ENCODE measurements at places on chromosomes 16 and 17.
A peak's percentile ranks its signal among the peaks of the same experiment; 100 is the strongest.

DNA sequence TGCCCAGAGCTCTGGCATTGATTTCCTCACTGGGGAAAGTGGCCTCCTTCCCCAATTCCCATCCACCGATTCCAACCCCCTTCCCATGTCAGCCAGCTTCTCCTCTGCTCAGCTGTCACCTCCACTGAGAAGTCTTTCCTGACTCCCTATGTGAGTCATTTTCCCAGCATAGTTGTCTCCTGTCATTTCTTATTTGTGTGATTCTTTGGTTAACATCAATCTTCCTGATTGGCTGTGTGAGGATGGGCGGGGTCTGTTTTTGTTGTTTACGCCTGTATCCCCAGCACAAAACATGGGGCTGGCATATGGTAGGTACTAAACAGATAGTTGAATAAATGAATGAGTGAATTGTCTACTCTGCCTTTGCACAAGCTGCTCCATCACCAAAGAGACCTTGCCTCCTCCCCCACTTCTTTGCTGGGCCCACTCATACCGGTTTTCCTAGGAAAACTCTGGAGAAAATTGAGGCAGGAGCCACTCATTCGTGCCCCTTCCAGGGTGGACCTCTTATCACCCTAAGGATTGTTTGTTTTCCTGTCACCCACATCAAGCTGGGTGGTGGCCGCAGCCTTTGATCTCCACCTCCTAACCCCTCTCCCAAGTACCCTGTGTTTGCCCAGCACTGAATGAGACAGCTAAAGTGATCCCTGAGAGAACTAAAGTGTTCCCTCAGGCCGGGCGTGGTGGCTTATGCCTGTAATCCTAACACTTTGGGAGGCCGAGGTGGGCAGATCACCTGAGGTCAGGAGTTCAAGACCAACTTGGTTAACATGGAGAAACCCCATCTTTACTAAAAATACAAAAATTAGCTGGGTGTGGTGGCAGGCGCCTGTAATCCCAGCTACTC is 1.2 kb upstream of the GRB7 start:
- peak; percentile 35 for DNase-seq

- DNase-seq: no peak
These were observed 2.5 kb upstream of the MT1X start for GRCh38 chr16:56679818-56680217.

GRCh38 chr16:2295056-2295798 is 27.3 kb upstream of the RNPS1 start:
- DNase-seq: no peak

- DNase-seq: no peak
These were observed 56.1 kb upstream of the MED9 start for GRCh38 chr17:17420561-17421269.

DNA sequence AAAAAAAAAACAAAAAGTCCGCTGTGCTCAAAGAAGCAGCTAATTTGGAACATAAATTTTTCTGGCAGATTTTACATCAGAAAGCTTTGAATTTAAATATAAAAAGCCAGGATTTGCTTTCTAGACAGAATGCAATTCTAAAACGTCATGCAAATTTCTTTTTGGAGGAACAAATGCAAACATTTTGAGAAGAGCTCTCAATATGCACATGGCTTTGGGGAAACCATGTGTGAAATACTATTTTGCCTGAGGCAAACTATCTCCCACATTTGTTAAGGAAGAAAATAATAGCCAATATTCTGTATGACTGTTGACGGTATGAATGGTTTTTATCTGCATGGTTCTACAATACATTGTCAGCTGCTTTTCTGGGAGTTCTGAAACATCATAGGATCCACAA is 320.0 kb upstream of the PSMD7 start:
- DNase-seq: no peak

- DNase-seq: no peak
These were observed 107.7 kb downstream of the SEC14L1 start for GRCh38 chr17:77248216-77249114.

GRCh38 chr16:85947230-85948137 is 48.5 kb downstream of the IRF8 start:
- no peak for DNase-seq

- DNase-seq: no peak
These were observed 7.6 kb upstream of the TNRC6A start for GRCh38 chr16:24721830-24722238.

- DNase-seq: no peak
These were observed 13.0 kb downstream of the PCTP start for GRCh38 chr17:55763856-55764255.

DNA sequence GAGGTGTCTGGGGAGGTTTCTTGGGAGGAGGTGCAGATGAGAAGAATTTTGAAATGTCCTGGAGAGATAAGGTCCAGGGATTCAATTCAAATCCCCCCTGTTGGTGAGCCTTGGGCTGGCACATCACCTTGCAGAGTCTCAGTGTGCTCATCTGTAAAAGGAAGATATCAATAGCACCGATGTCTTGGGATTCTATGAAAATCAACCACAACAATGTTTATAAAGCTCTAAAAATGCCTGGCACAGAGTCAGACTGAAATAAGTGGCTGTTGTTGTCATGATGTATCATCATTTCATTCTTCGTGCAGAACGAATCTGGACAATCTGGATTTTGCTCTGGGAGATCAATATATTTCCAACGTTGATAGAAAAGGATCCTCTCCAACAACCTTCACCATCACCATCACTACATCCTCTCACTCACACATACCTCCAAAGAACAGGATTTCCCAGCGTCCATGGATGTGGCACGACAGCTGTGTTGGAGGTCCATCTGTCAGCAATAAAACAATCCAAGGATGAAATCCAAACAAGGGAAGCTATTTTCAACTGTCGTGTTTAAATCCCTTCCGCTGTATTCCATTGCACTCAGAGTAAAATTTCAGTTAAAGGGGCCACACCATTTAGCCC is 393.7 kb upstream of the DYNLRB2 start:
- DNase-seq: no peak

GRCh38 chr16:84607694-84608093 is 10.2 kb downstream of the COTL1 start:
- DNase-seq: no peak

- no peak for DNase-seq
These were observed 121.1 kb downstream of the WWOX start for GRCh38 chr16:78220571-78220970.

GRCh38 chr17:78557598-78558039 is 19.6 kb downstream of the DNAH17 start:
- no peak for DNase-seq

GRCh38 chr16:15891508-15891907 is 3.1 kb upstream of the CEP20 start:
- DNase-seq: no peak

- no peak for DNase-seq
These were observed 6.1 kb downstream of the NOG start for GRCh38 chr17:56599566-56599965.

DNA sequence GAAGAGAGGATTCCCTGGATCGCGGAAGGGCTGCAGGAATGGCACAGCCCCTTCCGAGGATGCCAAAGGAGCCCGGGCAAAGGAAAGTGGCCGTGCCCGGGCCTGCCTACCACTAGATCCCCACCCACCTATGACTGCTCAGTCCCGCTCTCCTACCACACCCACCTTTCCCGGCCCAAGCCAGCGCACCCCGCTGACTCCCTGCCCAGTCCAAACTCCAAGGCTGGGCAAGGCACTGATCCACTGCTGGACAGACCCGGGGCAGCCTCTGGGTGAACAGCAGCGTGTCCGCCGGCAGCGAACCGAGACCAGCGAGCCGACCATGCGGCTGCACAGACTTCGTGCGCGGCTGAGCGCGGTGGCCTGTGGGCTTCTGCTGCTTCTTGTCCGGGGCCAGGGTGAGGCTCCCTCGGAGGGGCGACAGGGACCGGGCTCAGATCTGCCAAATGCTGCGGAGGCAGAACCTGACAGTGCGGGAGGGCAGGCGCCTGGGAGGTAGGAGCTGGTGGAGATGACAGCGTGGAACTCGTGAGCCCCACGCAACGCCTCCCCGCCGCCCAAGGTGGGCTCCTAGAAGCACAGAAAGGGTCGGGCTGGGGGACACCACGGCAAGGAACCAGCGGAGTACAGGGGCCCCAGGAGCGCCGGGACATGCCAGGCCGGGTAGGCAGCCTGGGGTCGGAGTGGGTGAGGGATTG is at the start of gene CES2:
CES2 (plus strand) TSS at position 203 of the 698 bp plus-strand sequence; CDS start at position 323, 120 bp downstream.
- DNase-seq: no peak

DNA sequence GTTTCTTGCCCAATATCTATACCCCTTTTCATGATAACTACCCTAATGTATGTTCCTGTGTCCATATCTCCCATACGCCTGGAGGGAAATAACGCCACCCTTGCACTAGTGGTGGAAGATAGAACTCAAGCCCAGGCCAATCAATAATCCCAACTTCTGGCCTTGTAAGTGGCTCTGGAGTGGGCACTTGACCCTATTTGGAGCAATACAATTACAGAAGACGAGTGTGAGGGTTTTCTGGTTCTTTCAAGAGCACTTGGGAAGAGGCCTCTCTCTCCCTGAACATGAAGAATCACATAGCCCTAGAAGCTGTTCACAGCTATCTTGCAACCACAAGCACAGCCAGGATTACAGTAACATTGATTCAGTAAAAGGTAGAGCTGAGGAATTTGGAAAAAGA is 217.9 kb downstream of the RAB11FIP4 start:
- DNase-seq: no peak

DNA sequence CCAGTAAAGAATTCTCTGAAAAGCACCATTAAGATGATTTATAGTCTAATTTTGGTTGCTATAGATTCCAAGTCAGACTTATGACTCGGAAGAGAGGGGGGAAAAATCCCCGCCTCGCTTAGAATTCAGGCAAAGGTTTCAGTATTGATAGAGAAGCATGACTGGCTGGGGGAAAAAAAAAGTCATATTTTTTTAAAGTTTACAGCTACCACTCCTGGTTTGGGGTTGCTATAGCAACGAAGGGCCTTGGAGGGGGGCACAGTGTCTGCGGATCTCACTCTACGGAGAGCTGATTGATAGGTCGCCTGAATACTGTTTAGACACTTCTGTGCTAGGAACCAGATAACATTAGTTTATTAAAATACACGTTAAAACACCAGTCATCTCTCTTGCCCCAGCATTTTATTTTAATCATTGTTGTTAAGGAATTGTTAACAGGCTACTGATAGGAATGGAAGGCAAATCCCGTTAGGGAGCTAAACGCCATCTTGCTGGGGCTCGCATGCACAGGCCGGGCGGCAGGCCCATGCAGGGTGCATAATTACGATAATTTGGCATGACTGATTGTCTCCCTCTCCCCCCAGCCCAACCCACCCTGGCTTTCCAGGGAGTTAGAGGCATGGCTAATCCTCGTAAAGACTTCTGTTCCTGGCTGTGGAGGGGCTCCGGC is 380.0 kb upstream of the XYLT1 start:
- DNase-seq: no peak

DNA sequence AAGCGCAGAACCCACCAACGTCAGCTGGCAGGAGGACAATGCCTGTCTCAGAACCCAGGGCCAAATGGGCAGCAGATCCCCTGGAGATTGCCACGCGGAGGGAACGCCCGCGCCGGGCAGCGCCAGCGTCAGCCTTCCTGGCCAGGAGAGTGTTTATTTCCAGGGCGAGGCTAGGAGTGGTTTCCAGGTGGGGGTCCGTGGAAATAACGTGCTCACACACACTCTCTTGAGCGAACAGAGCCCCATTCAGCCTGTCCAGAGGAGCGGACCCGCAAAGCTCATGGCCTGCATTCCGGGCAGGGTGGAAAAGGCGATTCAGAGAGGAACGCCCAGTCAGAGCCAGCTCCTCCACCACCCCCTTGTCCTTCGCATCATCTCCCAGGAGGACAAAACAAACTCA is 40.3 kb downstream of the SDK2 start:
- DNase-seq: no peak

DNA sequence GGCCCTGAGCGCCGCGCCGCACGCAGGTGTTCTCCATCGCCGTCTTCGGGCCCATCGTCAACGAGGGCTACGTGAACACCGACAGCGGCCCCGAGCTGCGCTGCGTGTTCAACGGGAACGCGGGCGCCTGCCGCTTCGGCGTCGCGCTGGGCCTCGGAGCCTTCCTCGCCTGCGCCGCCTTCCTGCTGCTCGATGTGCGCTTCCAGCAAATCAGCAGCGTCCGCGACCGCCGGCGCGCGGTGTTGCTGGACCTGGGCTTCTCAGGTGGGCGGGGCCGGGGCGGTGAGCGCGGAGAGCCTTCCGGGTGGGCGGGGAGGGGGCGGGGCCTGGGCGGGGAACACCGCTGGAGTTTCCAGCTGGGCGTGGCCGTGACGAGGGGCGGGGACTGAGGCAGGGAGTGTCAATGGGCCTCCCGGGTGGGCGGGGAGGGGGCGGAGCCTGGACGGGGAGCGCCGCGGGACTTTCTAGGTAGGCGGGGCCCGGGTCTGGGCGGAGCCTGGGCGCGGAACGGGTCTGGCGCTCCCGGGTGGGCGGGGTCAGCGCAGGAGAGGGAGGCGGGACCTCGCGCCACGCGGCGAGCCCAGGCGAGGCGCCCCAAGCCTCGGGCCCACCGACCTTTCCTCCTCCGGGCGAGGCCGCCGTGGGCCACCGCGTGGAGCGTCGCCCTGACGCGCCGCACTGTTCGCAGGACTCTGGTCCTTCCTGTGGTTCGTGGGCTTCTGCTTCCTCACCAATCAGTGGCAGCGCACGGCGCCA is 2.4 kb downstream of the SYNGR3 start:
- DNase-seq: peak; percentile 8

DNA sequence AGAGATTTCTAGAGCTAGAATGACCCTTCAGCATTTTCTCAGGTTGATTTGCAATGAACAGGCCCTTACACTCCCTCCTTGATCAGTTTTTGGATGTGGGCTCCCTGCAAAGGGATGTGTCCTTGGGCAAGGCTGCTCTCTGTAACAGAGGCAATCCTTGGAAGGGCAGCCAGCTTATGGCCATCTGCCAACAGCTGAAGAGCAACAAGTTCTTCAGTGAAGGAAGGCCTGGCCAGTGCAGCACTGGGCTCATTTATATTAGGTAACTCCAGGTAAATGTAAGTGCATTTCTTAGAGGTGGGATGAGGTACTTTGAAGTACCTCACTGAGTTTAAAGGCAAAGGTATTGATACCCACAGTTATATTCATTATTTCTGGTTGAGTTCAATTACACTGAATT is 114.3 kb upstream of the KCNJ16 start:
- no peak for DNase-seq

GRCh38 chr16:54194334-54194743 is 92.2 kb downstream of the IRX3 start:
- no peak for DNase-seq

GRCh38 chr16:80273635-80274538 is 266.9 kb upstream of the DYNLRB2 start:
- DNase-seq: no peak

DNA sequence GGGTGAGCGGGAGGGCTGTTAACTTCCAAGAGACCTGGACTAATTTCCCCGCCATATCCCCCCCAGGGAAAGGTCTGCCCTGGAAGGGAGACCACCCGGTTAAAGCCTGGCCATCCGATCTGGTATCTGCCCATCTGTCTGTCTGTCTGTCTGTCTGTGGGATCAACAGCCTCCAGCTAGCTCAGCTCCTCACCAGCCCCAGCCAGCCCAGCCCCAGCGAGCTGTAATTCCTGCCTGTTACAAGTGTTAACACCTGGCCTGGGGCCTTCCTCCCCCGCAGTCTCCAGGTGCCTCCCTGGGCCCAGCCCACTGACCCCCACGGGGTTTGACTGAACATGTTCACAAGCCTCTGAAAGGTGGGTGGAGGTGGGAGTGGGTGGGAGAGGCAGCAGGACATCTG is 4.0 kb downstream of the WNT3 start:
- DNase-seq: no peak
